ENCODE measurements at places on chromosomes 13 and 19.

DNA sequence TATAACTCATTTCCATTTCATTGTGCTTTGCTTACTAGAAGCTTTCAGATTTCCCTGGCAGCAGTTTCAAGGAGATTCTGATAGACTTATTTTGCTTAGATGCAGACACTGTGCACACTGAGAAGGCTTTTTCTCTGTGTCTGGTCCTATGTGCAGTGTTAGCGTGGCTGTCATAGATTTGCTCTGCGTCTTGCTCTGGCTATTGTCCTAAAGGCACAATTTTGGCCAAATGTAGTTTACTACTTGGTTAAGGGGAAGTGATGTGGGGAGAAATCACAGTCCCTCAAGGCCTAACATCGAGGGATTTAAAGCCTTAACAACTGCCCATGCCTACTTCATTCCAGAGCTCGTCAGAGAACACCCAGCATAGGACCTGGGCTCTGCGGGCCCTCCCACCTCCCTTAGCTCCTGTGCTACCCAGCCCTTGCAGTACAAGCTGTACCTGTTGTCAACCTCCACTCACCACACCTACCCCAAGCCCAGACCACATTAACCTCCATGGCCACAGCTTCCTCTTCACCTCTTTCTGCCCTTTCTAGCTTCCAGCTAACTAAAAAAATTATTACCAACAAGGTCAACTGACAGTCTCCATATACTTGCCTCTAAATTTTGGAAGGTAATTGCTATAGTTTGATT lies 38.9 kb upstream of the KATNAL1 start:
- DNase-seq, result no peak

GRCh38 chr13:111901267-111901915 lies 165.6 kb upstream of the SOX1 start:
- no peak for DNase-seq

DNA sequence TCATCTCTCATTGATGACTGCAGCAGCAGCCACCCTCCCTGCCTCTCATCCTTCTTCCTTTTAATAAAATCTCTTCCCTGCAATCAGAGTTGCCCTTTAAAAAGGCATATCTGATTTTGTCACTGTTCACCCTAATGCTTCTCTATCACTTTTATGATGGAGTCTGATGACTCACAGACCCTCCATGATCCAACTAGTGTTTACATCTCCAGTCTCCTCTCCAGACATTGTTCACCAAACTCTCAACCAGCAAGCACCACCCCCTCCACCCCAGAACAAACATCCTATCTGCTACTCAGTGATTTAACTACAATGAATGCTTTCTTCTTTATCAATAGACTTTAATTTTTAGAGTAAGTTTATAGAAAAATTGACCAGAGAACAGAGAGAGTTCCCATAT lies 59.5 kb downstream of the TNFSF11 start:
- no peak for DNase-seq

DNA sequence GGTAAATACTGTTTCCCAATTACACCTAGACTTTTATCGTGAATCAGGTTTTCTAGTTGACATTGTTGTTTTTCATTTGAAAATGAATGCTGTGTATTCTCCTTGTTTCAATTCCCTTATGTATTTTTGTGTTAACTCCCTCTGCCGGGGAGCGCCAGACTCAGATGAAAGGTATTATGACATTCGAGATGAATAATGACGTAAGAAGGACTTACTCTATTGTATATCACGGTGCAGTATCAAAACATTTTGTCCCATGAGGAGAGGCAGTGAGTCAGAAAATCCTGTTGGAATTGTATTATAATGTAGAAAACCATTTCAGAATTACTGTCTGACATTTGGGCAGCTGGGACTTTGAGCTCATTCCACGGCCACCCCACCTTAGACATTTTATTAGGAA lies 61.6 kb downstream of the LRCH1 start:
- no peak for DNase-seq

DNA sequence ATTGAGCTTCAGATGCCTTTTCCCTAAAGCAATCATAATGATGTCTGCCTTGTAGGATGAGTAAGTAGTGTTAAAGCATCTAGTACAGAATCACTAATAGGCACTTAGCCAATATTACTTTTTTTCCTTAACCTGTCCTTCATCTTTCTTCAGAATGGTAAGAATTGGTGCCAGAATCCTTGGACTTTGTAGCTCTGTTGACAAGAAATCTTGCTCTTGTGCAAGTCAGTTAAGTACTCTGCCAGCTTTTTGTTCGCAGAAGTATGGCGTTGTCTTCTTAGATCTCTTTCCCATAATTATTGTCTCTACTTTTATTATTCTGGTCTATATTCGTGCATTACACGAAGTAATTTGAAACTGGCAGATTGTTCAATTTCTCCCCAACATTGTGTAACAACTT lies 554.5 kb downstream of the PCDH9 start:
- no peak for DNase-seq

DNA sequence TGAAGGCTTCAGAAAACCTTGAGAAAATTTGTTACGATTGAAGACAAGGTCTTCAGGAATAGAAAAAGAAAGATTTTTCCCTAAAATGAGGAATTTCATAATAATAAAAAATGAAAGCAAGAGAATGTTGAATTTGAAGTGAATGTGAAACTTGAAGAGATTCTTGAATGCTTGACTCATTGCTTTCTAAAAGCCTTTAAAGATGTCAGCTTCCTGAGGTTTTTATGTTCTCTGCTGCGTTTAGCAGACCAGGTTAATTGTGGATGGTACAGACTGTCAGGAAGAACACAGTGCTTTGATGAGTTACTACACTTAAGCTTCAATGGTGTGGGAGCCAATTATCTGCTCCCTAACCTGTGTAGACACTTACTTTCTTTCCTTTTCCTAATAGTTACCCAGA lies 96.3 kb upstream of the FNDC3A start:
- no peak for DNase-seq

GRCh38 chr13:28983641-28984040 lies 163.5 kb downstream of the MTUS2 start:
- no peak for DNase-seq
